Stimulated activated CD4-positive, alpha-beta T cell treated with anti-CD3 and anti-CD28 coated beads, Interleukin-1b, Interleukin-23, amount 100 ng/mL, for 1 hour (primary cell): ENCODE measurements at places on chromosomes 4 and X.

GRCh38 chr4:128951316-128951715 lies 141.8 kb downstream of the JADE1 start:
- DNase-seq, result no peak

DNA sequence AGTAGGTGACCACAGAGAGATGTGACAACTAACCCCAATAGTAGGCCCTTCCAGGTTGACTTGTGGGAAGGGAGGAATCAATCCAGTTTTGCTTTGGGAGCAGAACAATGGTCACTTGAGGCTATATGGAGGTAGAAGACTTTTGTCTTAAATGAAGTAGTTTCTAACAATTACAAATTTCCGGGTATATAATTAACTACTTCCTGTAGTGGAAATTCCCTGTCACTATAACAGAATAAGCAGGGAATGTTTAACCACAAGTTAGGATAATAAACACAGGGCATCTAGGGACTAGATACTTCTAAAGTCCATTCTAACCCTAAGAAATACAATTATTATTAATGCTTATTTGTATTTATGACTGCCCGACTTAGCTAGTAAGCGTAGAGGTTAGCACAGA lies 99.0 kb upstream of the TRPC3 start:
- no peak for DNase-seq

DNA sequence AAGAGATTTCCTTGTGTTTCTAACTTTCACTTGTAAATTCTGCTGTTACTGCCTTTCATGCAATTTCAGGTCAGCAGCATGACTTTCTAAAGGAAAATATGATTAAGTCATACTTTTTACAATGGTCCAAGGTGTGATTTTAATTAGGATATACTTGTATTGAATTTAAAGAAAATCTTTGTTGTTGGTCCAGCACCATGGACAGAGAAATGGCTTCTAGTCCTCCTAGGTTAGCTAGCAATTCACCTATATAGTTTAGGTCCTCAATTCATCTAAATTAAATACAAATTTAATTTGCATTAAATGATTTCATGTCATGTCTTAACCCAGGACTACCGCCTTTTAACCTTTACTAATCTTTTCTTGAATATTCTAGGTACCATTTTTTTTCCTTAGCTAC lies 304.9 kb upstream of the RPS6KA3 start:
- DNase-seq, result no peak

GRCh38 chr4:141562649-141563048 lies 73.7 kb upstream of the IL15 start:
- no peak for DNase-seq

DNA sequence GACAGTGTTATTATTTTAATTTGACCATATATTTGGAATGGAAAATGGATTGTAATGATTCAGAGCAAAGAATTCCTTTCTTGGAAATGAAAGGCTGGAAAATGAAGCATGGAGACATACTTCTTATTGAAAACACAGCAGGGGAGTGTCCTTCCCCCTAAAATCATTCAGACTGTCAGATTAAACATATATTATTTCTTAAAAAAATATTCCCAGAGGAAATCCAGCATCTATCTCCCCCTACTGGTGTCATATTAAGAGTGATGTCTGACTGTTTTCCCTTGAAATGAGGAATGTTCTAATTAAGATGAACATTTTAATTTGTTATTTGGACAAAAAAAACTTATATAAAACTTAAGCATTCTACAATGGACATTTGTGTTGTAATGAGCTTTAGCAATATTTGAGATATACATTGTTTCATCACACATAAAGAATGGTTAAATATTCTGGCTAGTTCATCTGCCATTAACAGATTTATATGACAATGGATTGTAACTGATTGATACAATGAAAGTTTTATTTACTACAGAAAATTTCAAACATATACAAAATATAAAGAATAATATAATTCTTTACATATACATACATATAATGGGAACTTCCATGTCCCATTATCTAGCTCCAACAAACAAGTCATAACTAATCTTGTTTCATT lies 264.6 kb downstream of the SPRY1 start:
- no peak for DNase-seq

GRCh38 chrX:82081027-82081426 lies 879.1 kb downstream of the SH3BGRL start:
- DNase-seq, result no peak
